Stimulated activated CD8-positive, alpha-beta memory T cell treated with anti-CD3 and anti-CD28 coated beads, Interleukin-15, amount 100 ng/mL, for 4 hours (primary cell): ENCODE measurements at places on chromosomes 6 and 20.

GRCh38 chr20:8002056-8002455, 17.5 kb downstream of the TMX4 start:
- no peak for DNase-seq

DNA sequence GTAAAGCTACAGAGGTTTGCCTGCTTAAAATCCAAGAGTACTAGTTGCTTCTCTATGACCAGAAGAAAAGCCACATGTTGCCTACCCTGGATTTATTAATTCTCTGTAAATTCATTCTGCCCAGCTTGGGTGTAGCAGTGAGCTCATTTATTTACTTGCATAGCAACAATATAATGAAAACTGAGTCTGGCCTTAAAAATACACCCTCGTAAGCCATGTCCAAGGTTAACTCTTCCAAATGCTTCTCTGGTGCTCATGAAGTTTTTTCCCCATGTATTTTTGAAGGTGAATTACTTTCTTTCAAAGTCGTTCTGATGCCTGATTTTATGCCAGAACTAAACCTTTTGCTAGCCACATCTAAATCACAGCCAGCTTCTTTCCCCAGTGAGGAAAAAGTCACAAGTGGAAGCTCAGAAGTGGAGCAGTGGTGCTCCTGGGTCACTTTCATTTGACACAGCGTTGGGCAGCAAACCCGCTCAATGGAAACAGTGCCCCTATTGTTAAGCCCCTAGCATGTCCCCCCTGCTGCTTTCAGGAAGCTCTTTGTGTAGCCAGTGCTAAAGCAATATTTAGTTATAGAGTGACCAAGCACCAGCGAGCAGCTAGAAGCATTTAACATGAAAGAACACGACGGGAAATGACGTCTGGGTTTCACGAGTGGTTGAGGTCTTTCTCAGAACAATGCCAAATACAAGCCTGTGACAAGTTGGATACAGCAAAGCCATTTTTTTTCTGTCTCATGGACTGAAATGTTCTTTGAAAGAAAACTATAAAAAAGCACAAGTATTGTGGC, 29.8 kb downstream of the NEDD9 start:
- DNase-seq = no peak

GRCh38 chr6:38631186-38631783, 8.4 kb downstream of the BTBD9 start:
- no peak for DNase-seq

DNA sequence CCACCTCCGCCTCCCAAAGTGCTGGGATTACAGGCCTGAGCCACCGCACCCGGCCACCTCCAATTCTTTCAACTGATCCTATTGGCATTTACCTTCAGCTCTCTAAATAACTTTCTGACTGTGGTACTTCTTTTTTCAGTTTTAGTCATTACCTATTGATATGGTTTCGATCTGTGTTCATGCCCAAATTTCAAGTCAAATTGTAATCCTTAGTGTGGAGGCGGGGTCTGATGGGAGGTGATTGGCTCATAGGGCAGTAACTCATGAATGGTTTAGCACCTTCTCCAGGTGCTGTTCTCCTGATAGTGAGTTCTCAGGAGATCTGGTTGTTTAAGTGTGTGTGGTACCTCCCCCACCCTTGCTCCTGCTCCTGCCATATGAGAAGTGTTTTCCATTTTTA, 140.9 kb downstream of the LPA start:
- DNase-seq = no peak

- DNase-seq = no peak
These were observed 498.2 kb upstream of the CITED2 start for GRCh38 chr6:139872665-139873064.

DNA sequence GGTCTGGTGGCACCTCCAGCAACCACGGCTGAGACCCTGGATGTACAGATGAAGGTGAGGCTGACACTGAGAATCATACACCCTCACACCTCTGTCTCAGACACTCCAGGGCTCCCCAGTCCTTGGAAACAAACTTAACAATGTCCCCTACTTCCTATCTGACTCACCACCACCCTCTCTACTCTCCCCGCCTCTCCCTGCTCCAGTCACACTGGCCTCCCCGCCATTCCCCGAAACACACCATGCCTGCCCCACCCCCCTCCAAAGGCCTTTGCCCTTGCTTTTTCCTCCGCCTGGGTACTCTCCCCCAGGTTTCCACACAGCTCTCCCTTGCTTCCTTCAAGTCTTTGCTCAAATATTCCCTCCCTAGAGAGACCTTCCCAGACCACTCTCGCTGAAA, 16.3 kb downstream of the BPI start:
- DNase-seq = no peak

- no peak for DNase-seq
These were observed 63.0 kb downstream of the OPN5 start for GRCh38 chr6:47844881-47845280.

GRCh38 chr6:101429270-101429669, 35.8 kb downstream of the GRIK2 start:
- DNase-seq = no peak

DNA sequence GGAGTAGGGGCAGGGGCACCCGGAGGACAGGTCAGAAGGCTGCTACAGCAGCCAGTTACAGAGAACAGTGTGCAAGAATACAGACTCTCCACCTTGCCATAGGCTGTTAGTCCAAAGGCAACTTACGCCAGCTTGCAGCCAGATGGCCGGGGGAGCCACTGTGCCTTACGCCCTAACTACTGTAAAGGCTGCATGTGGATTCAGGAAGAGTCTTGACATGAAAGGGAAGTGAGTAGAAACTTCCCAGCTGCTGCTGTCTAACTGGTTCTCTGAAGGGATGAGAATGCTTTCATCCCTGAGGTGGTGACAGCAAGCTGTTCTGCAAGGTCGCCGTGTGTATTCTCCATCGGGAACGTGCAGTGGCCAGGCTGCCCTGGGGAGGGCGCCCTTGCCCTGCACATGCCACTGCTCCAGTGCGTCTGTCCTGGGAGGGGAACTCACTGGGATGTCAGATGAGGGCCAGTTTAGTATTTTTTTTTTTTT, 46.1 kb downstream of the LYRM4 start:
- DNase-seq = no peak

GRCh38 chr6:102075539-102075938, 682.0 kb downstream of the GRIK2 start:
- DNase-seq = no peak

DNA sequence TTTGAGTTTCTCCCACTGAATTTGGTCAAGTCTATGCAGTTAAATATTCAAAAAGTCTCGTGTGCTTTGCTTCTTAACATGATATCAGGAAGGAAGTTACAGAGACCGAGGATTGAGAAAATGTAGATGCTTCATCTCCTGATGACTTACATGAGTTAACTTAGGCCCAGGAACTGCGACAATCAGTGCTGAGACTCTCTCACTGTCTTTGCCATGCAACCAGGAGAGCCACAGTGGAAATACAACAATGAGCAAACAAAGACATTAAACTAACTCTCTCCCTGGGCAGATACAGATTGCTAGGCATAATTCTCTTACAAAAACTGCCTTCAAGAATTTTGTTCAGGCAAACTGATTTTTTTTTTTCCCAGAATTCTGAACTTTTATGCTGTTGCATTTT, 440.6 kb upstream of the EPHA7 start:
- DNase-seq = no peak

GRCh38 chr20:41462372-41463161, 95.9 kb upstream of the EMILIN3 start:
- no peak for DNase-seq

GRCh38 chr20:15682690-15683089, 890.6 kb downstream of the KIF16B start:
- DNase-seq = no peak

- DNase-seq = no peak
These were observed 6.8 kb downstream of the MDFI start for GRCh38 chr6:41645007-41645618.

GRCh38 chr6:45609141-45609638, 231.5 kb upstream of the SUPT3H start:
- no peak for DNase-seq

DNA sequence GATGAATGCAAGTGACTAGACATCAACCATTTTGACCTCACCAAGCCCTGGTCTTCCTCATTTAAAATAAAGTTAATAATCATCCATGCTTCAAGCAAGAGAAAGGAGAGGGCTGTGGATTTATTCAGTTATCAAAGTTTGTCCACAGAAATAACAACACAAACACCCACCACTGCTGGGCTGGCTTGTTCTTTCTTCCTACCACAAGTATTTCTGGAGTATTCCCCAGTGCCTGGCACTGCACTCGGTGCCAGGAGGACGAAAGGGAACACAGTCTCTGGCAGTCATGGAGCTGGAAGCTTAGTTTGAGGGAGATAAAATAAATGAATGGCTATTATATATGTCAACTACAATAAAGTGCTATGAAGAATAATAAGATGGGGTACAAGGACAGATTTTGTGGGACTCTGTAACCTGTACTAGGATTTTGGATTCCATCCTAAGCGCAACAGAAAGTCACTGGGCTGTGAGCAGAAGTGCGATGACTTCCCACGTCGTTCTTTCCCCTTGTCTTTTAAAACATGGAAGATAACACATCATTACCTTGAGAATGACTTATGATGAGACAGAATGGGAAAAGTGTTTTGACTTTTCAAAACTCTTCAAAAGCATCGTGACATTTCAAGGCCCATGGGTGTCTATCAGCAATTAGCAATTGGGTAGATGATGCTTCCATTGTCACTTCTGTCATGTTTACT, 74.5 kb upstream of the TRAF3IP2 start:
- DNase-seq = no peak

DNA sequence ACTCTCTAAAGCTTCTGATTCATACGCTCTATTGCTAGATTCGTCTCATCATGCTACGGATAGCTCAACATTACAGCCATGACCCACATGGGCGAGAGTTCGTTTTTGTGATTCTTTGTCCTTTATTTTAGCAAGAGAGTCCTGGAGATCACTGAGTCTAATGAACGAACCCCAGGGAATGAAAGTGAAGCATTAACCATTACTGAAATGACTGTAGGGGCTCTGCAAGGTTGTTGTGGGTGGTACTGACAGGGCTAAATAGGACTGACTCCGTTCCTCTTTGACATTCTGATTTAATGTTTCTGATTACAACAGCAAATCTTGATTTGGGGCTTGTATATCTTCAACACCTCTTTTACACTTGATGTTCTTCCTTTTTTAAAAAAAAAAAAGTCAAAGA, 13.7 kb upstream of the RTF2 start:
- no peak for DNase-seq

DNA sequence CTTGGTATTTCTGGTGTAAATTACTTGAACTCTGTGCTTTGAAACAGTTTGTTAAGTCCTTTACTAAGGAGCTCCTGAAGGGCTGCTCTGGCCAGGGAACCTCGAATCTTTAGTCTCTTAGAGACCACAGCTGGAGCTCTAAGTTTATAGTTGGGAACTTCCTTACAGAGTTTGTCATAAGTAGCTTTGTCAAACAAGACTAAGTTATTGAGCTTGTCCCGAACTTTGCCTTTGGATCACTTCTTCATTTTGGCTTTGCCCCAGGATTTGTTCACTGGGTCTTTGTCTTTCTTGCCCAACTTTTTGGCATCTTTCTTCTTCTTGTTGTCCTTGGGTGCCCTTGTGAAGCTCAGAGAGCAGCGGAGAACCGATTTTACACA, 64.8 kb downstream of the FAM50B start:
- DNase-seq = no peak
